ENCODE measurements at places on chromosomes 4 and X.

DNA sequence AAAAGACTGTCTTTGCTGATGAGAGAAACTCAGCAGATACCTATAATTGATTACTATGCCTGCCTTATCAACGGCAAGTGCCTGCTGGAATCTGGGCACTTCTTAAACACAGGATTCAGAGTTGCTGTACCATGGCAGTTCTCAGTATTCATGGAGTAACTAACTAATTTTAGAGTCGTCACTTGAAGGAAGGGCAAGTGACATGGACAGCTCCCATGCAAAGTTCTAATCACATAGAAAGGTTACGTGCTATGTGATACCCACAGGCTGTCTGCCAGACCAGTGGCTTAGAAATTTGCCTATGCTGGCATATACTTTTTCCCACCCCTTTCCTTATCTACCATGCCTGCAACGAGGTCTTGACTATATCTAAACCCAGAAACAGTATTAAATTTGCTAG, 931.1 kb upstream of the TENM3 start:
- no peak for ATAC-seq

GRCh38 chr4:6403400-6403685, 69.1 kb downstream of the PPP2R2C start:
- ATAC-seq = no peak

DNA sequence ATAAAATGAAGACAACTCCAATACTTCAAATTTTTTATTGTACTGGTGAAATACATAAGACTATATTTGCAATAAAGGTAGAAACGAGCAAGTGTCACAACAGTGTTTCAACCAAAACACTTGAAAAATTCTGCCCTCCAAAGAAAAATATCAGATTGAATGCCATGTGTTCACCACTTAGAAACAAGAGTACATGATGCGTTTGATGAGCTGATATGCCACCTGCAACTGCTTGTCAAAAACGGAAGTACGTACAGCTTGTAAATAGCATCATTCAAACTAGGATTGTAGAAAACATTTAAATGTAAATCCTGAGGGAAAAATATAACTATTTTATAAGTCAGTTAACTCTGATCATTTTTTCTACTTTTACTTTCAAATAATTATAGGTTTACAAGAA, 276.1 kb downstream of the ANTXR2 start:
- ATAC-seq = no peak

DNA sequence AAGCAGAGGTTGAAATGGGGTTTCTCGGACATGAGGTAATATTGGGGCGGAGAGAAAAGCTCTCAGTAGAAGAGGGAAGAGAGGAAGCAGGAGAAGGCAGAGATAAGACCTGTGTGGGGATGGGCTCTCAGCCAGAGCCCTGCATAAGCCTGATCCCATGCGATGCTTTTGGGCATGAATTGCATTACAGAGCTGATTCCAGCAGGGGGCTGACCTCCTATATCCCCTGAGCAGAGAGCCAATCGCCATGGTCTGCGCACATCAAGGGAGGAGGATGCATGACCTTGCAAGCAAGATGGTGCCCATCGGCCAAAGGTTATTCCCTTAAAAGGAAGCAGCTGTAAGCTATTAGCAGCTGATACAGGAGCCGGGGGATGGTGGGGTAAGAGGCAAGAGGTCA, 7.6 kb downstream of the ANOS1 start:
- ATAC-seq = no peak

- ATAC-seq = no peak
Measured at GRCh38 chrX:68090266-68090665, 343.0 kb downstream of the OPHN1 start.

GRCh38 chr4:98930311-98930865, 1.5 kb upstream of the EIF4E start:
- ATAC-seq = no peak

DNA sequence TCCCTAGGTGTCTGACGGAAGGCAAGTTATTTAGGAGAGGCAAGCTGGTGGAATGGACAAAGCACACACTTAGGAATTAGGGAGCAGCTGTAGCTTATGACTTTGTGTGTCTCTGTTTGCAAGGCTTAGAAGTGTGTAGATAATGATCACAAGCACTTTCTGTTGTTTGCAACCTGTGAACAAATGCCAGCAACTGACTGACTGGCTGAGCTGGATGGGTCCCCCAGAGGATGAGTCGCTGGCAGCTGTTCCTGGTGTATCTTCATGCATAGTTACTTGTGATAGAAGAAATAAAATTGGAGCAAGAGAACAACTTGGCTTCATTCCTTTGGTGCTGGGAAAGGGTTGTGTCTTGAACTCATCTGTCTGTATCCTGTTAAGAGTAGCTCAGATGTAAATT, 64.2 kb upstream of the BEND4 start:
- ATAC-seq = no peak

DNA sequence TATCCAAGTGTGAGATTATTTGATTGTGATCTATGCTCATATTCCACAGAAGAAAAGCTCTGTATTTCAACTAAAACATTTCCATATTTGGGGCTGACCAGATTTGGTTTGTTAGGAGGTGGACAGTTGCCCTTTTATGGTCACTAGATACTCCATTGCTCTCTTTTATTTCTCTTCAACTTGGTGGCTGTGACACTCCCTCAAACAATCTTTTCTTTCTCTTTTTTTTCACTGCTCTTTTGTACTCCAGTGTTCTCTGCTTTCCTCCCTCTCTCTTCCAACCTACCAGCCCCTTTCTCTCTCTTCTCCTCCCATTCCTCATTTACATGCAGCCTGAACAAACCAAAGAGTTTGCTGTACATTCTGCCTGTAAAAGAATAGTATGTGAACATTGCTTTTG, 48.8 kb downstream of the RBPJ start:
- ATAC-seq = no peak

- no peak for ATAC-seq
Measured at GRCh38 chrX:39096599-39096998, 295.3 kb downstream of the MID1IP1 start.

DNA sequence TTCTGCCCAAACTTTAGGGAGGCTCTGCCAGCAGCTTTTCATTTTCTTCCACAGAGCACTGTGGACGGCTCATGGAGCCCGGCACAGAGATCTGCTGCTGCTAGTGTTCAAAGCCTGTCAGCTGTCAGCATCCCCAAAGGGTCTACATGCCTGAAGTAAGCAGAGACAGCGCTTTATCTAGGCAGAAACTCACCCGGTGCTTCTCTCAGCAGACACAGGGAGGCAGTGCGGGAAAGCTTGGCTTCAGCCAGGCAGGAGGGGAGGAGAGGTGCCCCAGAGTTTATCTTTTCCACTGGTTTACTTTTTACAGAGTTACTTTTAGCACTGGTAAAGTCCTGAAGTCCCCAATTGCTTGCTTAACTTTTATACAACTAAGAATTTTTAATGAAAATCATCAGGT, 339.3 kb downstream of the NKX6-1 start:
- ATAC-seq = no peak

- ATAC-seq = no peak
Measured at GRCh38 chr4:3712936-3713335, 53.2 kb upstream of the ADRA2C start.

DNA sequence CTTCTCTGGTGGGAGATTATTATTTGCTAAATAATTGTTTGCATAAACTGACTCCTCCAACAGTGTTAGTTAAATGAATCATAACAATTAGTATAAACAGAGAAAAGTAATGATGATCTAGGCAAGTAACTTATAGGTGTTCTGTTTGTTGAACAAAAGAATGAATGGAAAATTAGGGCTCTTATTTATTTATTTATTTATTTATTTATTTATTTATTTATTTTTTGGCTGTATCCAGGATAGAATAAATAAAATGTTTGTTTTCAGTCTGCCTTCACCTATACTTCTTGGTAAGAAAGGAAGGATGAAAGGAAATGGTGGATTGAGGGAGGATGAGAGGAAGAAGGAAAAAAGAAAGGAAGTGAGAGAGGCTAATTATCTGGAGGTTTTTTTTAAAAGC, 561.6 kb upstream of the MAGEB2 start:
- ATAC-seq = no peak

DNA sequence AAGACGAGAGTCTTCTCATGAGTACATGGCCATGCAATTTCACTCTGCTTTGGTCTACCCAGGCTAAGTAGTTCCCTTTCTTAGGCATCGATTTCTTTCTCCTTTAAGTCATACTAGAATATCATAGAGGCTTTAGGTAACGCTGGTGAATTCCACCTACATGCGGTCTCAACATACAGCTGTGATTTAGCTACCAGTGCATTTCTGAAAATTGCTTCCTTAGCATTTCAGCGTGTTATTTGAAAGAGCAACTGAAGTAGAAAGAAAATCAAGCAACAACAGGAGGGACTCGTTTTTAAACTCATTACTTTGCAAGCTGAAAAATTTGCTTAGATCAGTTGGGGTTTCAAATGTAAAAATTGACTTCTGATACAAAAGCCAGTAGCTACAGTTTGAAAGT, 48.1 kb upstream of the RASGEF1B start:
- ATAC-seq = no peak

DNA sequence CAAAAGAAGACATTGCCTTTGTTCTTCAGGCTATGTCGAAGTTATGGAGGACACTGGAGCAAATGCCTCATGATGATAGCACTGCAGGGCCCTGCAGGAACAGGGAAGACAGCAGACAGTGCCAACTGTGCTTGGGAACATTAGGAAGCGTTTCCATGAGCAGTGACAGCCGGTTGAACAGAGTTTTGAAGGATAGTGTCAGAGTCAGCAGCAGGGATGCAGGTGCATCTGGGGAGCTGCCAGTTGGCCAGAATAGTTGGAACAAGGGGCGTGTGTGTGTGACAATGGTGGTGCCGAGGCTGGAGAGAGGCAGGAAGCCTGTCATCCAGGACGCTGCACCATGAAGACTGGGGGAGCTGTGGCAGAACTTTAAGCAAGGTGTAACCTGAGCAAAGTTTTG, 88.6 kb downstream of the SHROOM3 start:
- ATAC-seq = no peak

DNA sequence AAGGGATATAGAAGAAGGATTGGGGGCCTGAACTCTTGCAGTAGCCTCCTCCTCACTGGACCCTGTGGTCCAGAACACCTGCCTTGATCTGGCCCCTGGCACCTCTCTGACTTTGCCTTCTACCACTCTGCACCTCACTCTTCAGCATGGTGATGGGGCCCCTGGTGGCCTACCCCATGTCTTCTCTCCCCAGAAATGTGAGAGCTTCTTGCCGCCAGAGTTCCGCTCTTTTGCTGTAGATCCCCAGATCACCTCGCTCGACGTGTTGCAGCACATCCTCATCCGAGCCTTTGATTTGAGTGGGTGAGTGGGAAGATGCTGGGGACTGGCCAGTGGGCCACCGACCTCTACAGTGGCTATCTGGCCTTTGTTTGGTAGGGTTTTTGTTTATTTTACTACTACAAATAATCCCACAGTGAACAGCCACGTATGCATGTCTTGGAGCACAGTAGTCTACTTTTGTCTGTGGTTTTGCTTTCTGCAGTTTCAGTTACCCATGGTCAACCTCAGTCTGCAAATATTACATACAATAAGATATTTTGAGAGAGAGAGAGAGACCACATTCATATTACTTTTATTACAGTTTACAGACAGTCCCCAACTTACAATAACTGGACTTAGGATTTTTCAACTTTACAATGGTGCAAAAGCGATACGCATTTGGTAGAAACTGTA, 1.8 kb downstream of the TBC1D25 start:
- no peak for ATAC-seq

GRCh38 chrX:22060415-22061280, 28.5 kb downstream of the PHEX start:
- ATAC-seq = no peak

DNA sequence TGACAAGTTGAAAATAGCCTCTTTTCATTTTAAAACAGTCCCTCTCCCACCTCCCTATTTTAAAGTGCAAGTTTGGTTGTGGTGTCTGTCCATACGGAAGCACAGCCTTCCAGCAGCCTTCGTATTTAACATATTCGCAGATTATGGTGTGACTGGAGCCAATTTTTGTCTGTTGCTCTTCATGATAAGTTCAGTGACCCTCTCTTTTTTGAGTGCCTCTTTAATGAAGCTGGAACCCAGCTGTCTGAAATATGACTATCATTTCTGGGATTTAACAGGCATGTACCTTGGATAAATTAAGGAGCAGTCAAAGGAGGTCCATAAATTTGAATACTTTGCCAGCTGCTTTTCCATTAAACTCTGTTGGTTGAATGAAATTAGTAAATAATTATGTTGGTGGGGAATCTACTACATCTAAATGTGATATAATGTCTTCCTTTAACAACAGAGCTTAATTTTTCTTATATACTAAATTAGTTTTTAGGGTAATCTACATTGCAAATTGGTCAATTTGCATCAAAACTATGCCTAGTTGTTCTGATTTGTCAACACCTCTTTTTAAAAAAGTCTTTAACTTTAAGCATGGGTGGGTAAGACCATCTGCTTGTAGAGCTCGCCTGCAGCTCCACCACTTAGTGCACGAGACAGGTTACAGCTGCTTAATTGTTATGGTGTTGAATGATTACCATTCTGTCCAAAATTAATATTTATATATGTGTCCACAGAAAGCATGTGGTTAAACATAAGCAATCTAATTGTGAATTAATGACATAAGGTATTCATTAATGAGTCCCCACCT, 216.6 kb downstream of the DCTD start:
- ATAC-seq = no peak

GRCh38 chr4:56112377-56112776, 163.6 kb downstream of the CEP135 start:
- no peak for ATAC-seq

GRCh38 chr4:78863991-78864390, 75.2 kb downstream of the PAQR3 start:
- ATAC-seq = no peak

GRCh38 chr4:86014599-86014998, 345.3 kb downstream of the MAPK10 start:
- no peak for ATAC-seq

- no peak for ATAC-seq
Measured at GRCh38 chr4:140851032-140851636, 94.9 kb upstream of the TBC1D9 start.

DNA sequence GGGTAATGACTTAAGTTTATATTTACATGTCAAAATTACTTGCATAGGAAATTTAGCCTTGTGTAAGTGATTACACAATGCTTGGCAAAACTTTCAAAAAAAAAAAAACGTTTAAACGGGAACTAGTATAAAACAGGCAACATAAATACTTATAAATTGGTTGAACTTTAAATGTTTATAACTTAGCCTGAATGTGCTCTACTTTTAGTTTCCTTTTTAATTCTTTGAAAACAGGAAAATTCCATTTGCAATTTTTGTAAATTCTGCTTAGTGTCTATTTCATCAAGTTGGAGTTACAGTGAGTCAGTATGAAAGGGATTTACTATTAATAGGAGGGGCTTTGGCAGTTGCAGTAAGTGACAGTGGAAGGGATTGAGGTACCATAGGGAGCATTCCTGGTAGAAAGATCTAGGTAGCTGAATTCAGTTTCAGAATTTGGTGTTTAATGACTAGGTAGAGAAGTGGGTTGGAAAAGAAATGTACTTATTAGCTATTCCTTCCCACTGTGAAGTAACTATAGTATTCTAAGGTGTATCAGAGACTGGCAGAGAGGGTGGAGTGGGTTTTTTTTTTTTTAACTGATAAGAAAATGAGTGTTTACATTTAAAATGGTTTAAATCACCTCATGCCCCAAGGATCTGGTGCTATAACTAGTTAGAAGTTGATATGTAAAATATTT, 2.8 kb downstream of the STAG2 start:
- ATAC-seq = no peak
